ENCODE measurements at places on chromosomes 2 and 18.

DNA sequence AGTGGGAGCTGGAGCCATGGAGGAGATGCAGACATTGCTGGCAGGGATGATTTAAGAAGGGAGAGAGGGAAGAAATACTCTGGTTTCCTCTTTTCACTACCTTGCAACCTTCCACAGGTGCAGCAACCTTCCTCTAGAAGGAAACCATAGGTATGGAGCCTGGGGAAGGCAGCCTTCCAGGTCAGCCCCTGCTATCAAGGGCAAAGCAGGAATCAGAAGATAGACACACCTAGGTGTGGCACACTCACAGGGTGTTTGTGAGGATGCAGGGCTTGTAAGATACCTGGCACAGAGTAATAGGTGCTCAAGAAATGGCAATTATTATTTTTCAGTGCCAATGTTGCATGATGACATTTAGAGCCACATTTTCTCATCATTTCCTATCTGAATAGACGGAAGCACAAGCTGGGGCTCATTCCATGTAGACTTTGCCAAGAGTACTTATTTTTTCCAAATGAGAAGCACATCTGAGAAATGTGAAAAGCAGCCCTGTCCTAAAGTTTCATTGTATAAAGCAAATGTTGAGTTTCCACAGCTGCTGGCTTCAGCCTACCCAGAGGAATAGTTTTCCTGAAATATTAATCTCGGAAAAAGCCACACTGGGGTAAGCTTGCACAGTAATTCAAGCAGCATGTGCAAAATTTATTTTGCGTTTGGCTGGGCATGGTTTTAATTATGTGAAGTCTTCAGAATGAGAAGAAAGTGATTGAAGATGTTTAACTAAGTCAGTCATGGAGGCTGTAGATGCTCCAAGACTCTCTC is 20.6 kb downstream of the EVA1A start:
- DNase-seq, result no peak

GRCh38 chr2:77017355-77017745 is 504.8 kb downstream of the LRRTM4 start:
- no peak for DNase-seq

DNA sequence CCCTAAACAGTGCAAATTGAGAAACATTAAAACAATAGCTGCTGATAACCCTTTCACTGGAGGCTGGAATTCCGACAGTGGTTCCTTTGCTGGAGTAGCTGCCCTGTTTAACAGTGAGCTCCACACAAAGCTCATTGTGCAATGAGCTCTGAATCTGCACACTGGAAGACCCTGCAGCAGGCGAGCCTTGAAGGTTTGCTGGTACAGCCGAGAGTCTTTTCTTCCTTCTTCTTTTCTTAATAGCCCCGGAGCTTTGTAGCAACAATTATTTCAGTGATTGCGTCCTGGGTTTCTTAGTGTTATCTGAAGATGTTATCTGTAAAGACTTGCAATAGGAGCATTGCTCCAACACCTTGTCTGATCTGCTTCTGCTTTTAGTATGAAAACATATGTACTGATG is 50.8 kb upstream of the CXCR4 start:
- no peak for DNase-seq

- no peak for DNase-seq
Measured at GRCh38 chr2:31874071-31874470, 136.7 kb downstream of the MEMO1 start.

DNA sequence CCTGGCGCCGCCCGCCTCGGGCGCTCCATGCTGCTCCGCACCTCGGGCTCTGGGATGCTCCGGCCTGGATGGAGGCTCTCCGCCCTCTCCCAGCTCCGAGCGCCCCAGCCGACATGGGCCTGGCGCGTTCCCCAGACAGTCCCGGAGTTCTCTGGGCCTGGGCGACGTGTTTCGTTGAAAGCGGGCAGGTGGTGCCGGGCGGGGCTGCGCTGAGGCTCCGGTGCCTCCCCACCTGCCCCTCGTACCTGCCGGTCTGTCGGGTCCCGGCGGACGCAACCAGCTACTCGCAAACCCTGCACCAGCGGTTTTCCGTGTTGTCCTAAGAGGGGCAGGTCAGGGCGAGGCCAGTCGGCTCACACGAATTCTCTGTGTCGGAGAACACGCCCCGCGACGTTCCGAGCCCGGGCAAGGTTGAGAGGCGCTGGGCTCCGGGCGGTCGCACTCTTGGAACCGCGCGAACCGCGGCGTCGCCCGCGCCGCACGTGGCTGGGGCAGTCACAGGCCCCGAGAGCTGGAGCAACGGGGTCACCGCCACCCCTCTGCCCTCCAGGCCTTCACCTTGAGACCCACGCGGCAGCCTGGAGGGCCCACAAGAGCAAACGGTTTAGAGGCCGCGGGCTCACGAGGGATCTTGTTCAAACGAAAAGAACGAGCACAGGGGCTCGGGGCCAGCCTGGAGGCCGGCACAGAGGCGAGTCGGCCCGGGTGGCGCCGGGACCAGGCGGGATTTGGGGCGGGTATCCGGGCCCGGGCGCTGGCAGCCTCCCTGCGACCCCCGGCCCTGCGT is 4.2 kb upstream of the SIX2 start:
- no peak for DNase-seq

- no peak for DNase-seq
Measured at GRCh38 chr2:115652652-115653051, 1210.2 kb downstream of the DPP10 start.

GRCh38 chr2:27185331-27186026 is 26.4 kb upstream of the ATRAID start:
- no peak for DNase-seq

GRCh38 chr2:7711167-7711566 is 794.0 kb downstream of the RNF144A start:
- no peak for DNase-seq

DNA sequence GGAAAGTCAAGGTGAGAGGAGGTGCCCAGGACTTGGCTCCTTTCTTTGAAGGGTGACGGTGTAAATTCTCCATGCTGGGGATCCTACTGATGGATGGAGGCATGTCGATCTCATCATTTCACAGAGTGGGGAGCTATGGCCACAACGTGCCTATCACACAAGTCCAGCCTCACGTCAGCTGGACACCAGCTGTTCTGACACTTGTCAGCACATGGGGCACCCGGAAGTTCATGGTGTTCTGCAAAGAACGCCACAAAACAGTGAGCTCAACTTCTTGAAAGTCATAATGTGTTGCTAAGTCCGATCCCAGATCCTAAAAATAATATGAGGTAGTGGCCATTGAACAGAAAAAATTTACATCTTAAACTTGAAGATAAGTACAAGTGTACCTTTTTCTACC is 12.3 kb downstream of the PAX8 start:
- DNase-seq, result no peak

DNA sequence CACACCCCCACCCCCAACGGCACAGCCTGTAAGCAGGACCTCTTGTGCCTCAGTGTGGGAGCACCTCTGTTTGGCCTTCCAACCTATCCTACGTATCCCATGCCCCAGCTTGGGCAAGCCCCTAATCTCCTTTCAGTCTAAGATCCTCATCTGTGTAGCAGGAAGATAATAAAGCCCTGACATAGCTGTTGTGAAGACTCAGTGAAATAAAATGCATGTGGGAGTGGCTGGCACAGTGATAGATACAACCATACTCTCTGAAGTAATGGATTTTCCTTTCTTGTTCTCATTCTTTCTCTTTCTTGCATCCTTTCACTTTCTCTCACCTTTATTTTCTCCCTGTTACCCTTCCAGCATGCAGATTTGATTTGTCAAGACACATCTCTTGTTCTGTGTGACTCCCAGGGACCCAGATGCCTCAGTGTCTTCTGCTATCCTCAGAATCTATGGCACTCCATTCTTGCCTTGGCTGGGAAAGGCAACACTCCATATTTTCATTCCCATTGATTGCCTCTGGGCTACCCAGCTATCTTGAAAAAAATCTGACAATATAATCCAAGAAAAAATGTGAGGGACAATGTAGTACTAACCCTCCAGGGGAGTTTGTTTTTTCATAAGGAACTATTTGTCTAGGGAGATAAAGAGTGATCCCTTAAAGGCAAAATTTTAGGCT is 207.2 kb upstream of the SETBP1 start:
- no peak for DNase-seq

- no peak for DNase-seq
Measured at GRCh38 chr2:110852051-110852450, 119.7 kb downstream of the ACOXL start.

GRCh38 chr18:8611916-8612576 is 2.8 kb downstream of the RAB12 start:
- DNase-seq, result no peak

DNA sequence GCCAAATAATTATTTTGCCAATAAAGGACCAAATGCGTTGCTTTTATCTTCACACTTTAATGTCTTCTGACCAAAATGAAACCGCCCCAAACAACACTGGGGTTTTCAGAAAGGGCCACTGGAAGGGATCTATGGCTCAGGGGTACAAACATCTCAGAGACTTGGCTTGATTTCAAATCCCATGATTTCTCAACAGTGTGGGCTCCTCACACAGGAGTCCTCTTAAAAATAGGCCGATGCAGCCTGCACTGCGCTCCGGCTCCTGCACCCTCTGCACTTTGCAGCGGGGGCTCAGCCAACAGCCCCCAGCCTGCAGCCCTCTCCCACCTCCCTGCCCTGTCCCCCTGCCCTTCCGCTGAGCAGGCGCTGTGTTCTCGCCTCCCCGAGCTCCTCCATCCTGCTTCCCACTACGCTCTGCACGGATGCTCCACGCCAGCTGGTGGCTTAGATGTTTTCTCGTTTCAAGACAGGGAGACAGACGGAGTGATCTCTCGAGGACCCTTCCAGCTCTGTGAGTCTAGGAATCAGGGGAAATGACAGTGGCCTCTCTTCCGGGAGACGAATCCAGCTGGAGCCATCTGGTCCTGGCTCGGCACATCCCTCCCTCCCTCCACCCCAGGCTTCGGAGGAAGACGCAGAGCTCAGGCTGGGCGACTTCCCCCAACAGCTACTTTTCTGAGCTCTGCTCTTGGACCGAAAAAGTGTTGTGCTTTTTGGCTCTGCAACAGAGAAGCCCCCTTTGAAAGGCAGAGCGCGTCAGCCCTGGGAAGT is 71.4 kb downstream of the KCNF1 start:
- no peak for DNase-seq

DNA sequence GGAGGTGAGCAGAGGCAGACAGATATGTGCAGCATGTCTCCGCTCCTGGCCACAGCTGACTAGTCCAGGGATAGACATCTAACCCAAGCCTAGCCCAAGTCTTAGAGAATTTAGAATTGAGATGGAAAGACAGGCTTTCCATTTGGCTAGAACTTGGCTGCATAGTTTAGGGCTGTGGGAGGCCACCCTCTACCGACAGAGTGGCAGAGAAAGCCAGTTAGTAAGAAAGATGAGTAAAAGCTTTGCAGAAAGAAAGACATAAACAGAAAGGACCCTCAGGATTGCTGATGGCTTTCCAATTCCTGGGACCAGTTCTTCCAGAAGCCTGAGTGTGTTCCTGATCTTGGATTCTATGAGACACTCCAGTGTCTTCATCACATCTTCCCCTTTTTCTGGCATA is 62.1 kb downstream of the DYM start:
- DNase-seq, result no peak

DNA sequence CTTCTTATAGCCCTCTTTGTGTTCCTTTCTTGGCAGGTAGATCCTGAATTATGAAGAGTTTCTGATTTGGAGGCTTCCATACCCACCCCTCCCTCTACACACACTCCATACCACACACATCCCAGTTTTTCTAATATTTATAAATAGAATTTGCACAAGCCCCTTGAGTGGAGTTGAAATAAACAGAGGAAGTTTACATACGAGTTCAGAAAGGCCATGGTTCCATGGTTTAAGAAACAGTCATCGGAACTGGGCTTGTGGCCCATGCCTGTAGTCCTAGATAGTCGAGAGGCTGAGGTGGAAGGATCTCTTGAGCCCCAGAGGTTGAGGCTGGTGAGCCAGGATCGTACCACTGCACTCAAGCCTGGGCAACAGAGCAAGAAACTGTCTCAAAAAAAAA is 62.7 kb upstream of the TANC1 start:
- DNase-seq, result no peak

DNA sequence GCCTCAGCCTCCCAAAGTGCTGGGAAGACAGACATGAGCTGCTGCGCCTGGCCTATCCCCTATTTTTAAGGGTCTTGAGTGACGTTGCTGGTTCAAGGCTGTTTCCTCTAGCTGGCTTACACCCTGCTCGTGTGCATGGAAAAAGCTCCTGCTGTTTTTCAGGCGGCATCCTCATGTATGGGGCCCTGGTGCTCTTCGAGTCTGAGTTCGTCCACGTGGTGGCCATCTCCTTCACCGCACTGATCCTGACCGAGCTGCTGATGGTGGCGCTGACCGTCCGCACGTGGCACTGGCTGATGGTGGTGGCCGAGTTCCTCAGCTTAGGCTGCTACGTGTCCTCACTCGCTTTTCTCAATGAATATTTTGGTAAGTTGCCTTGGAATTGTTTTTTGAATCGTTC is 22.0 kb upstream of the NFATC1 start:
- DNase-seq, result no peak

GRCh38 chr2:70141902-70142589 is 48.8 kb downstream of the C2orf42 start:
- no peak for DNase-seq

GRCh38 chr18:32910694-32911296 is 138.0 kb upstream of the KLHL14 start:
- DNase-seq, result no peak

DNA sequence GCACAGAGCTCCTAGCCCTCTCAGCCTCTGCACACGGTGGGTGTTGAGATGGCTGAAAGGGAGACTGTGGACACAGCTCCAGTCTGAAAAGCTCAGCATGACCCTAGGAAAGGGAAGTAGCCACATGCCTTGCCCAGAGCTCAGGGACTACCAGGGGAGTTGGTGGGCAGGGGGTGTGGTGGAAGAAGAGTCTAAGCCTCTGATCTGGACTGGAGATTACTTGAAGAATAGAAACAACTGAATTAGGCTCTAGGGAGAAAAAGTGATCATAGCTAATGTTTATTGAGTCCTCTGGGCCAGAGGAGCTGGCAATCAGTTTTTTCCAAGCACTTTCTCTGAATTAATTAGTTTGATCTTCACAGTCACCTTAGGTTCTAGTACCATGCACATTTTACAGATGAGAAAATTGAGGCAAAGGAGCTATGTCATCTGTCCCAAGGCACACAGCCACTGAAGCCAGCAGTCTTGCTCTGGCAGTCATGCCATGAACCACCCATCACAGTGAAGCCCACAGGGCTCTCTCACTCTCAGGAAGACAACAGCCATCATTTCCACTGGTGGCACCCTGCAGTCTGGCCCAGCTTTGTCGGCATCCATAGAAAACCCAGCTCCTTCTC is 10.3 kb downstream of the SDC1 start:
- DNase-seq, result no peak

GRCh38 chr2:215027779-215028178 is 110.6 kb downstream of the ABCA12 start:
- no peak for DNase-seq

GRCh38 chr2:60531701-60532133 is 21.7 kb downstream of the BCL11A start:
- DNase-seq, result no peak

GRCh38 chr2:24850944-24851343 is 57.7 kb downstream of the CENPO start:
- DNase-seq, result no peak

DNA sequence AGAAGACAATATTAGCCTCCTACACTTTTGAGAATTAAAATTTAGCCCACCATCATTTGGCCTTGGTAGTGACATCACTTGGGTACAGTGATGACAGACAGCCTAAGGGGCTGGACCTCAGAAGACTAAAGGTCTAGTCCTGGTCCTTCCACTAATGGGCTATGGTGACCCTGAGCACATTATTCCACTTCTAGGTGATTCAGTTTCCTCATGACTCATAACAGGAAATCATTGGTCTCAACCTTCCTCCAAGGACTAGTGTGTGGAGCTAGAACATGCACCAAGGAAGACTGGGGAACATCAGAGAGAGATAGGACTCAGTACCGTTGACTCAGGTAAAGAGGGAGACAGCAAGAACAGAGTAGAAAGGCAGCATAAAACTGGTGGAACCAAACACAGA is 64.0 kb downstream of the TFCP2L1 start:
- DNase-seq, result no peak

All from activated T-cell treated with anti-CD3 and anti-CD28 coated beads for 24 hours (primary cell).